AG08395 (cell line): ENCODE measurements at places on chromosomes 13 and 19.

- peak; percentile 51 for DNase-seq
Observed at GRCh38 chr19:15091918-15092753, 10.1 kb downstream of the OR1I1 start.

- peak; percentile 76 for DNase-seq
Observed at GRCh38 chr13:52353193-52353592, 52.8 kb downstream of the THSD1 start.

DNA sequence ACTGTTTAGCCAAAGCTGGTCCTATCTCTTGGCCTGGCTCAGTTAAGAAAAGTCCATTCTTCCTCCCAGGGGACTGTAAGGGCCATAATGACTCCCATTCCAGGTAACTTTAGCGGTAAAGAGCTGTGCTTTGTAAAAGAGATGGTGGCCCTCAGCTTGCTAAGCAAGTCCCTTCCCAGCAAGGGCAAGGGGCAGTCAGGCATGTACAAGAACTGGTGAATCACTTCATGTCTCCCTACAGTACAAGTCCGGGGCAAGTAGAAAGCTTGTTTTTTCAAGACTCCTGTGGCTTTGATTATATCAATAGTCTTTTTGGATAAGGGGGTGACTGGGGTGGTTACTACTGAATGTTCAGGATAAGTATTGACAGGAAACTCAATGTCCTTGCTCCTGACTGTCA lies 88.9 kb downstream of the SLC25A15 start:
- DNase-seq = no peak

DNA sequence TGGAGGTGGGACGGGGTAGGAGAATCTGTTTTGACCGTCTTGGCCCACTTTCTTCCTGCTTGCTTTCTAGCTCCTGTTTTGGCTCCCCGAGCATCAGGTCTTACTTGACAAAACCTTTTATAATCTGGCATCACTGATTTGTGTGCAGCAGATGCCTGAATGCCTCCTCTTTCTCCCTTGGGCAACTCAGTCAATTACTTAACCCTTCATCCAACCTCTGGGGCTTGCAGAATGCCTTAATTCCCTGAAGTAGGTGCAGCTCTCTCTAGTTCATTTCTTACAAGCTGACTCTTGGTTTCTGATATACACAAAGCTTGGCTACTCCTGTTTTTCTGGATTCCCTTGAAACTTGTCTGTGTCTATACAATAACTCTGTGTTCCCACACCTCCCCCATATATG lies 5.7 kb upstream of the NUP58 start:
- DNase-seq = no peak

DNA sequence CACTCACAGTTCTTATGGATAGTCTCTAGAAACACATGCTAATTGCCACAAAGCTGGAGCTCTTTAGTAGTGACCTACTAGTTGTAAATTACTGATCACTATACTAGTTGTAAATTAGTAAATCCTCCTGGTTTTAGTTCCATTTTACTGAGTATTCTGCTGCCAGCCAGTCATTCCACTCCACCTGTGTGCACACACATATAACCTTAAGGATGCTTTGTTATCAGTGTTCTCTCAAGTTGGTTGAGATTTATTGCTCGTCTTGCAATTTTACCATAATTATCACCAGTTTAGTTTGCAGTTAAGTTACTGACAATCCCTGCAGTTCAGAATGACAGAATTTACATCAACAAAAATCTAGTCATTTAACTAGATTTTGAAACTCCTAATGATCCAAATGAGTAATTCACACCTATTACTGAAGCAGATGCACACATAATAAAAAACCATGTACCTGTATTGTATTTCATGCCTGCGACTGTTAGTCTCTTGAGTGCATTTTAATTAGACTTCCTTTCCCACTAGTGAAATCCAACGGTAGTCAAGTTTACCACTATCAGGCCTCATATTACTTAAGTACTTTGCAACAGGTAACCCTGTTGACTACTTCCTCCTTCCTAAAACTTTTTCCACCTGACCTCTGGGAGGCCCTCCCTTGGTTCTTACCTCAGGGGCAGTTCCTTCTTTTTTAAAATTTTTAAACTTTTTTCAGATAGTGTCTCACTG lies 7.6 kb downstream of the TPT1 start:
- DNase-seq = no peak

DNA sequence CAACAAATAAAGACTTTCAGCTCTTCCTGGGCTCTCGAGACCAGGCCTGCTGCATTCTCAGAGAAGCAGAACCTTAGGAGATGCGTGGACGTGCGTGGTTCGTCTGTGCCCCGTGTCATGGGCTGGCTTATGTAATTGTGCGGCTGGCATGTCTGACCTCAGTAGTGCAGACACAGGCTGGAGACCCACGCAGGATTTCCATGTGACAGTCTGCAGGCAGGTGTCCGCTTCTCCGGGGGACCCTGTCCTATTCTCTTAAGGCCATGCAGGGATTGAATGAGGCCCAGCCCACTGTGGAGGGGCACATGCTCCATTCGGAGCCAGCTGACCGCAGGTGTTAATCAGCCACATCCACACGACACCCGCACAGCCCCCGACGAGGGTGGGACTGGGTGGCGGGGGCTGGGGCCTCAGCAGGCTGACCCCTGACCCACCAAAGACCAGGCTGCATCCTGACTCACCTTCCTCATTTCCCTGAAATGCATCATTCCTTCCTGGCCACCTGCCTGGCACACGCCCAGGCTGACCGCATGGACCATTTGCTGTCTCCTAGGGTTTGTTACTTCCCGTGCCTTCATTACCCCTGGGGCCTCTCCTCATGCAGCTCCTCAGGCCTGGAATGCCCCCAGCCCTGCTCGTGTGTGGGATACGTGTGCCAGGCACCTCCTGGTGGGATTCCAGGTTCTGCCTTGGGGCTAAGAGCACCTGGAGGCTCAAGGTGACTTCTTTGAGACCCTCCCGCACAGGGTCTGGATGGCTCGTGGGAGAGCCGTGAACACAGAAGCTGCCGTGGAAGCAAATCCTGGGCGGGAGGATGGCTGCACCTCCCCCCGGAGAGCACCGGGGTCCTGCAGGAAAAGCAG lies 10.7 kb upstream of the MCF2L start:
- no peak for DNase-seq

GRCh38 chr19:46474211-46474610 lies 2.8 kb upstream of the PNMA8A start:
- no peak for DNase-seq

DNA sequence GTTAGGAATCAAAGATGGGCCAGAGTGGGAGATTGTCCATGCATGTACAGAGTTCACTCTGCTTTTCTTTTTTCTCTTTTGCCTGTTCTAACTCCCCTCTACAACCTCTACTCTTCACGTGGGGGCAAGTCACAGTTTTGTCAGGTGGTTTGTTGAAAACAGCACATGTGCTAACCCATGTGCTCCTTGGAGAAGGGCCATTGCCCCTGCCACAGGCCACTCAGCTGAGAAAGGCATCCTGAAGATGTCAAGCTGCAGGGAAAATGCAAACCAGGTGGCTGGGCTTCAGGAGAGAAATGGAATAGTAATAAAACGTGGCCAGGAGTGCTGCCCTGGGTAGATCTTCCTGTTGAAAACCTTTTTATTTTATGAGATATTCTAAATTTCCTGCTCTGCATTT lies 35.3 kb upstream of the SLC10A2 start:
- no peak for DNase-seq

- DNase-seq = no peak
Observed at GRCh38 chr13:108812661-108813060, 183.2 kb downstream of the MYO16 start.

GRCh38 chr19:9981406-9982260 lies 28.7 kb downstream of the COL5A3 start:
- DNase-seq = no peak
